ENCODE measurements at places on chromosomes 1 and 21.

DNA sequence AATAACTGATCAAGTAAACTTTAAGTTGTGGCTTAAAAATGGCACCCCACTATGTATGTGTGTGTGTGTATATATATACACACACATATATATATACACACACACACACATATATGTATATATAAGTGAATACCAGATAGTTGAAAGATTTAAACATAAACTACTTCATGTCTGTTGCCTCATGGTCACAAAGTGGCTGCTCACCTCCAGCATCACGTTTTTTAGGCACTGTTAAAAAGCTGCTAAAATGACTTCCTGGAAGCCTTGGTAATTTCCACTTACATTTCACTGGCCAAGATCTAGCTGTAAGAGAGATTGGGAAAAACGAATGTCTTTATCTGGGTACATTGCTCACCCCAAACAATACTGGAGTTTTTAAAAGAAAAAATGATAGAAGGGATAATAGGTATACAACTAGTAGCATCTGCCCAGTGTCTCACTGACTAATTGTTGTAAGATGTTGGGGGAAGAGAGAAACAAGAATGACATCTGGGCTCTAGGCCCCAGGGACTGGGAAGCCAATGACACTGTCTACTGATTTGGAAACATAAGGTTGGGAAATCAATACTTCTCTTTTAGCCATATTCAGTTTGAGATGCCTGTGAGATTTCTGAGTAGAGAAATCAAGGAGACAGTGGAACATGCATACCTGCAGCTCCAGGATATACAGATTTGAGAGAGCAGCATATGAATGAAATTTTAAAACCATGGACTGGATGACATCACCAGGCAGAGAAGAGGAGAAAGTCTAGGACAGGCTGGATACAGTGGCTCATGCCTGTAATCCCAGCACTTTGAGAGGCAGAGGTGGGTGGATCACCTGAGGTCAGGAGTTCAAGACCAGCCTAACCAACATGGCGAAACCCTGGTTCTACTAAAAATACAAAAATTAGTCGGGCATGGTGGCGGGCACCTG, 42.8 kb downstream of the CLDN14 start:
- no peak for DNase-seq

- no peak for DNase-seq
These were observed 375.4 kb downstream of the COL11A1 start for GRCh38 chr1:102732927-102733326.

DNA sequence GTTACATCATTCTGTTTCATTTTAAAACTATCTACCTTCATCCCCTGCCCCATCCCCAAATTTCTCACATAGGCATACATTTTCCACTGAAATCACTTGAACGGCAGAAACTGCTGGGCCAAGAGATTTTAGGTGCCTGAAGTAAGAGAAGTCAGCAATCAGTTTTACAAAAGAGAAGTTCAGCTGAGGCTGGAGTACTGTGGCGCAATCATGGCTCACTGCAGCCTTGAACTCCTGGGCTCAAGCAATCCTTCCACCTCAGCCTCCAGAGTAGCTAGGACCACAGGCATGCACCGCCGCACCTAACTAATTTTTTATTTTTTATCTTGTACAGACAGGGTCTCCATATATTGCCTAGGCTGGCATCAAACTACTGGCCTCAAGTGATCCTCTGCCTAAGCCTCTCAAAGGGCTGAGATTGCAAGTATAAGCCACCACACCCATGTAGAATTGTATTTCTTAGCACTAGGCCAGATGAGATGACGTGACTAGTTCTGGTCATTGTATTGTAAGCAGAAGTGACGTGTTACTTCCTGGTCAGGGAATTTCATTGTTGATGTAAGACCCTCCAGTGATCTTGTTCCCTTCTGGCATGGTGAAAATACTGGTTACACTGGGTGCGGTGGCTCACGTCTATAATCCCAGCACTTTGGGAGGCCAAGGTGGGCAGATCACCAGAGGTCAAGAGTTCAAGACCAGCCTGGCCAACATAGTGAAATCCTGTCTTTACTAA, 7.1 kb downstream of the BECN2 start:
- no peak for DNase-seq

- DNase-seq, result no peak
These were observed 1192.1 kb upstream of the B3GALT2 start for GRCh38 chr1:194378517-194378916.

GRCh38 chr1:236176337-236177336, 34.3 kb downstream of the GPR137B start:
- no peak for DNase-seq

DNA sequence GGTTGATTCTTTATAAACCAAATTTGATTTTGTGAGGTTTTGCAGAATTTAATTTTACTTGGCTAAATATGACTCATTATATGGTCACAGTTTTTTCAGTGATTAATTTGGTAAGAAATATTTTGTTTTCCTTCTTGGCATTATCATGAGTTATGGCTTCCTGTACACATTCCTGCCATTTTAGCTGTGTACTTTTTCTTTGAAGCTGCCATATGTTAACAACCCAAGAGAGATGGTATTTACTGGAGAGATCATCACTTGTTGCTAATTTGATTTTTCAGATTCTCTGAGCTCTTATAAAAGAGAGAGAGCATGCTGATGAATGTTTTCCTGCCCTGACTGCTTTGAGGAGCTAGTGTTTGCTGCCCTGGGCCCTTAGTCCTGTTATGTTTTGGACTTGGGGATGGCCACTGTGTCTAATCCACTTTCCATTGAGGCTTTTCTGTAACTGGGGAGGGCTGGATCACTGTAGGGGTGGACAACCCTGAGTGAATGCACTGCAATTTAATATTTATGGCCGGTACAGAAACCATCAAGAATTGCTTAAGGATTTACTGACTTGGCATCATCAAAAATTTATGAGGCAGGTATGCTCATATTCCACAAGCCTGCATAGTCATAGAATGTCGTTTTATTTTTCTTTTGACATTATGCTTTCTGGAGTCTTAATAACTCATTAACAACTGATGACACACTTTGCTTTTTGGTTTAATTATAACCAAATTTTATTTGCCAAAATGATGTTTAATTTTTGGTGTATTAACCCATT, 200.9 kb downstream of the DISC1 start:
- DNase-seq, result no peak

- peak; percentile 52 for DNase-seq
These were observed 15.6 kb downstream of the UTP11 start for GRCh38 chr1:38028105-38028591.

GRCh38 chr1:223401873-223402789, 8.9 kb downstream of the CCDC185 start:
- DNase-seq, result no peak

DNA sequence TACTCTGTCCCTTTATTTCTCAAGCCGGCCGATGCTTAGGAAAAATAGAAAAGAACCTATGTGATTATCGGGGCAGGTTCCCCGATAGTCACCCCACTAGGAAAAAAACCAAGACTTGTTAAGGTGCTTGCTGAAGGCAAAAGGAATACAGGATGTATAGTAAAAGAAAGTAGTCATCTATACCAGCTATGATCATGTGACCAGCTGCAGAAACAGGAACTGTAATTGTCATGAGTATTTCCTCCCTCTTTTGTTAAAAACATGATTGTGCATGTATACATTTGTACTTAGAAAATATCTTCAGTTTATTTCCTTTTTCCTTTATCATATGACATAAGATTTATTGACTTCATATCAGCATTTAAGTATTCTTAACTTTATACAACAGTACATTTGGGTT, 30.5 kb downstream of the PIGK start:
- no peak for DNase-seq

DNA sequence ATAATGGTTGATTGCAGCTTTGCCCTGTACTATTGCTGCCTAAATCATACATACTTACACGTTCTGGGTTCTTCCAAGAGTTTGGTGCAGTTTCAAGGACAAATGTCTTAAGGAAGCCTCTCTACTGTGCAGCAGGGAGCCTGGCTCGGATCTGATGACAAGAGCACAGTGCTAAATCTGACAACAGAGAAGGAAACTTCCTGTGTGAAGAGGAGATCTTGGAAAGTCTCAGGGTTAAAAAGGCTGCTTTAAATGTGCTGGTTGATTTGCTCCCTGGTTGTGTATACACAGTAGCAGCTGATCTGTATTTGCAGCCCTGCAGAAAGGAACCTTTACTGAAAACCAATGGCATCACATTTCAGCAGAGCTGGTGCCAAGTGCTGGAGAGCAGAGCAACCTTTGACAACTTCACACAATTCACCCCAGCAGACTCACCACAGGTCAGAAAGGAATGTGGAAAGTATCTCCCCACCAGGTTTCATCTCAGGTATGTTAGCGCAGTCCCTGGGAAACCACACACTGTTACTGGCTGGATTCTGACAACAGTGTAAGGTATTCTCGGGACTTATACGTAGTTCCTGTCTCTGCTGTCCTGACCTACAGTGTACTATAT, 355.0 kb upstream of the ESRRG start:
- no peak for DNase-seq

- no peak for DNase-seq
These were observed 262.5 kb upstream of the B3GALT2 start for GRCh38 chr1:193448682-193449461.

DNA sequence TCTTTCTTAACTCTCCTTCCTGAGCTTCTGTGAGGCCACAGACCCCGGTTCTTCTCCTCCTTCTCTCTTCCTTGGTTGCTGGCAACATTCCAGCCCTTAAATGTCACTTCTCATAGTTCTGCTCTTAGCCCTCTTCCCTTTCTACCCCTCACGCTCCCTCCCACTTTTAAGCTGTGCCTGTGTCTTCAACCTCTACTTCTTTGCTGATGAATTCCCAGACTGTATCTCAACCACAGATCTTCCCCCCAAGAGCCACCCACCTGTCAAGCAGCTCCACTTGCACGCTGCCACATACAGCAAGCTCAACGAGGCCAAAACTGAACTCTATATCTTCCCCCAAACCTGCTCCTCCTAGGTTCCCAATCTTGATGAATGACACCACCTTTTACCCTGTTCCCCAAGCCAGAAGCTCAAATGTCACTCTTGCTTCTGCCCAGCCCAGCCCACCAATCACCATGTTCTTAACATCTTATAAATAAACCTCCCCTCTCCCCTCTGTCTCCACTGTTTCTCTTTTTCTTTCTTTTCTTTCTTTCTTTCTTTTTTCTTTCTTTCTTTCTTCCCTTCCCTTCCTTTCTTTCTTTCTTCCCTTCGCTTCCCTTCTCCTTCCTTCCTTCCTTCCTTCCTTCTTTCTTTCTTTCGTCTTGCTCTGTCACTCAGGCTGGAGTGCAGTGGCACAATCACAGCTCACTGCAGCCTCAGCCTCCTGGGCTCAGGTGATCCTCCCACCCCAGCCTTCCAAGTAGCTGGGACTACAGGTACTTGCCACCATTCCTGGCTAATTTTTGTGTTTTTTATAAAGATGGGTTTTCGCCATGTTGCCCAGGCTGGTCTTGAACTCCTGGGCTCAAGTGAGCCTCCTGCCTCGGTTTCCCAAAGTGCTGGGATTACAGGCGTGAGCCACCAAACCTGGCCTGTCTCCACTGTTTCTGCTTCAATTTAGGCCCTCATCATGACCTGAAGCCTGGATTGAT, 19.8 kb upstream of the PTP4A2 start:
- DNase-seq, result no peak

DNA sequence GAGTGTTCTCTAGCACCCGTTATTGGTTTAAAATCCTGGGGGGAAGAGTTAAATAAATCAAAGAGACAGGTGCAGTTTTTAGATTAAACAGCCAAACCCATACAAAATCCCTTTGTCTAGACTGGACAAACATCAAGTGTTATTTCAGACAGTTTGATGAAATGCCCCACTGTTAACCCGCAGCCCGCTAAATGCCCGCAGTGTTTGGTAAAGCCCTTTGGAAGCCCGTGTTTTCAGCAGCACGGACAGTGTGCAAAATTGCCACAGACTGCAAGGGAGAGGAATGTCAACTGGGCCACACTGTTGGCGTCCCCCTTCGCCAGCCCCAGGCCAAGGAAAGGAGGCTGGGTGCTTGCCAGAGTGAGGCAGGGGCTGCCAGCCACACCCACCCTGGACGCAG, 26.6 kb downstream of the AJAP1 start:
- DNase-seq, result no peak

- no peak for DNase-seq
These were observed 21.2 kb downstream of the ATF6 start for GRCh38 chr1:161787355-161787754.

GRCh38 chr1:31515056-31515775, 61.1 kb upstream of the TINAGL1 start:
- DNase-seq, result no peak

GRCh38 chr1:19401535-19401889, 83.8 kb downstream of the CAPZB start:
- no peak for DNase-seq

DNA sequence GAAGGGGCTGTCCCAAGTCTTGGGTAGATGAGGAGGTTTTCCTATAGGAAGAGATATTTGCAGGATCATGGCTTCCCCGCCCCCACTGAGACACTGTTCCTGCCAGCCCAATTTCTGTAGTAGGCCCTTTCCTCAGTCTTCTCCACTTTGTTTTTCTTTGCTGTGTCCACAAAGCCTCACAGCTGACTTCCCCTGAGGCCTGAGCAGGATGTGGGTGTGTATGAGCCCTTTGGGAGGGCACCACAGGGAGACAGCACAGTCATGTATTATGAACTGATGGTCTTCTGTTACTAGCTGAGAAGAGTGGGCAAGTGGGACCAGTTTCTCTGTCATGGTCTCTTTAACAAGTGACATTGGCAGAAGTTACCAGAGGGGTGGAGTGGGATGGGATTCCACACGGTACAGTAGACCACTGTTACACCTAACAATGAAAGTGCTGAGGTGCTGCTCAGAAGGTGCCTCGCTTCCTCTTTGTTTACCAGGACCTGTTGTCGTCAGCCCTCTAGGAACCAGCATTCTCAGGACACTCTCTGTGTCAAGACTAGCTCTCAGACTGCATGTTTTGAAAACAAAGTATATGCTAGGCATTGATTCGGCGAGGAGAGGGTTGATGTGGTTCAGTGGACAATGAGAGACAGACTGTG, 253.8 kb upstream of the HOOK1 start:
- DNase-seq, result no peak

DNA sequence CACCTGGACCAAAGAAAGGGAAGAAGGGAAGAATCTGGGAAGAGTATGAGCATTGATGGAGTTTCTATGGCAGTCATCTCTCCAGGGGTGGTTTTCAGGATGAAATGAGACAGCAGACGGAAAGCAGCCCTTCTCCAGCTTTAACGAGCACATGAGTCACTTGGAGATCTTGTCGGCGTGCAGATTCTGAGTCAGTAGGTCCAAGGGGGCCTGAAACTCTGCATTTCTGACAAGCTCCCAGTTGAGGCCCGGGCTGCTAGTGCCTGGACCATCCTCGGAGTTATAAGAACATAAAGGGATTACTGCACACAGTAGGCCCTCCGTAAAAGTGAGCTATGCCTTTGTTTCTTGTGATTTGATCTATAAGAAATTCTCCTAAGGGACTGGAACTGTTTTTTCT, 17.6 kb downstream of the HSPG2 start:
- no peak for DNase-seq

GRCh38 chr1:233815865-233816264, 88.6 kb upstream of the SLC35F3 start:
- DNase-seq, result no peak

DNA sequence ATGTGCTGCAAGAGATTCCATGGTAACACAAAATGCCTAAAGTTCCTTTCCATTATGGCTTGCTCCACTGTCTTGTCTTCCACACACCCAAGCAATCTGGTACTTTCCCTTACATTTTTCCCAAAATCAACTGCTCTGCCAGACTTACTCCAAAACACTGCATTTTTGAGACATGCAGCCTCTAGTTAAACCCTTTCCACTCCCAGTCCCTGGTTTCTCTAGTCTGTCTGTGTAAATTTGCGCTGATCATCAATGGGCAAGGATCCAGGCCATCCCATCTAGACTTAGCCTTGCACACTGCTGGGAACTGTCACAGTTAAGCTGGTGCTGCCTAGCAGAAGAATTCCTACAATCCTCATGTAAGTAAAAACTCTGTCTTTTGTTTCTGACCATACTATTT, 47.8 kb downstream of the DAB1 start:
- DNase-seq, result no peak

Data from activated T-helper 1 cell treated with anti-CD3 and anti-CD28 coated beads, Interleukin-2, amount 50 U/mL, for 16 hours (primary cell).